Activated CD4-positive, CD25-positive, alpha-beta regulatory T cell (primary cell): ENCODE measurements at places on chromosomes 2 and 18.

- no peak for DNase-seq
Observed at GRCh38 chr2:214376618-214377285, 34.1 kb upstream of the VWC2L start.

- no peak for DNase-seq
Observed at GRCh38 chr2:9654452-9655100, 23.8 kb upstream of the YWHAQ start.

GRCh38 chr18:21826196-21826595 is 85.6 kb downstream of the MIB1 start:
- DNase-seq = no peak

DNA sequence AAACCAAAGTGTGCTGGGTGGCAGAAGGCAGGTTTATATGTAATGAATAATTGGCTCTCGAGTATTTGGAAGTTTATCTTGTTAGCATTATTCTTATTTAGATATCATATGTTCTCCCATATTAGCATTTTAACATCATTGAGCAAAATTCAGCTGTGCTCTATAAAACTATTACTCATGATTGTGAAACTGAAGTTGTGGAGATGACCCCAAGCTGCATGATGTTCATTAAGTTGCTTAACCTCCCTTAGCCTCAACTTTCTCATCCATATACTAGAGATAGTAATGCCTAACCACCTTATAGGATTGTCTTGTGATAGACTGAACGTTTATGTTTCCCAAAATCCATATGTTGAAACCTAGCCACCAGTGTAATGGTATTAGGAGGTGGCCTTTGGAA is 346.3 kb downstream of the SATB2 start:
- DNase-seq = no peak

DNA sequence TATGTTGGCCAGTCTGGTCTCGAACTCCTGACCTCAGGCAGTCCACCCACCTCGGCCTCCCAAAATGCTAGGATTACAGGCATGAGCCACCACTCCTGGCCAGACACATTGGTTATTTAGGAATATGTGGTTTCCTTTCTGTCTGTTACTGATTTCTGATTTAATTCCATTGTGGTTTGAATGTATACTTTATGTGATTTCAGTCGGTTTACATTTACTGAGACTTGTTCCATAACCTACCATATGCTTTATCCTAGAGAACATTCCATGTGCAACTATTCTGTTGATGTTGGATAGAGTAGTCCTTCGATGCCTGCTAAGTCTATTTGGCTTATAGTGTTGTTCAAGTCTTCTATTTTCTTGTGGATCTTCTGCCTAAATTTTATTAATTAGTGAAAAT is 1.6 kb upstream of the CCL20 start:
- DNase-seq = no peak

- no peak for DNase-seq
Observed at GRCh38 chr18:25113566-25113965, 238.4 kb downstream of the ZNF521 start.

GRCh38 chr2:183232161-183232865 is 108.1 kb downstream of the NUP35 start:
- DNase-seq = no peak

GRCh38 chr2:127609818-127610217 is 36.1 kb upstream of the GPR17 start:
- no peak for DNase-seq

- no peak for DNase-seq
Observed at GRCh38 chr2:240368781-240369331, 66.6 kb upstream of the GPC1 start.

DNA sequence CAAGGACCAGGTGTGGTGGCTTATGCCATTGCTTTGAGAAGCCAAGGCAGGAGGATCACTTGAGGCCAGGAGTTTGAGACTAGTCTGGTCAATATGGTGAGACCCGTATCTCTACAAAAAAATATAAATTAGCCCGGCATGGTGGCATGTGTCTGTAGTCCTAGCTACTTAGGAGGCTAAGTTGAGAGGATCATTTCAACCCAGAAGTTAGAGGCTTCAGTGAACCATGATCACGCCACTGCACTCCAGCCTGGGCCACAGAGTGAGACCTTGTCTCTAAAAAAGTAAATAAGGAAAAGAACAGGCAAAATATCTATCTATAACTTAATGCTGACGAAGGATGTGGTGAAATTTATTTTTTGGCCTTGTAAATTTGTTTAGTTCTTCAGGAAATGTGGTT is 78.1 kb downstream of the UGGT1 start:
- DNase-seq = no peak

- no peak for DNase-seq
Observed at GRCh38 chr2:68371581-68371980, 6.5 kb downstream of the PLEK start.

DNA sequence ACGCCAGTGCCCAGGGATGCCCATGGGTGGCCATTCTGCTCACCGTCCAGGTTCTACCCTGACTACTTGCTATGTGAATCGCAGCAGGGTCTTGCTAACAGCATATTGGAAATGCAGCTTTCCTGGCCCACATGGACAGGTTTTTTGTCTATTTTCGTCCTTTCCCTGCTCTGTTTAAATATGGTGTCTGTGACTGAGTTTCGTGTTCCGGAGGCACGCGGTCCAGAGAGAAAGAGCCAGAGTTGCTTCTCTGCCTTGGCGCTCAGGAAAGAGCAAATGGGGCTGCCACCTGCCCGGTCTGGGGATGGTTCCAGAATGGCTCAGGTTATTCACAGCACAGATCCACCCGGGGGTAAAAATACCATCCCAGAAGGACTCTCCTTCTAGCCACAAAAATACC is 456.2 kb downstream of the BCL11A start:
- no peak for DNase-seq

- DNase-seq = no peak
Observed at GRCh38 chr2:43179942-43180341, 46.5 kb downstream of the ZFP36L2 start.

- no peak for DNase-seq
Observed at GRCh38 chr2:141392517-141393213, 738.2 kb downstream of the LRP1B start.

DNA sequence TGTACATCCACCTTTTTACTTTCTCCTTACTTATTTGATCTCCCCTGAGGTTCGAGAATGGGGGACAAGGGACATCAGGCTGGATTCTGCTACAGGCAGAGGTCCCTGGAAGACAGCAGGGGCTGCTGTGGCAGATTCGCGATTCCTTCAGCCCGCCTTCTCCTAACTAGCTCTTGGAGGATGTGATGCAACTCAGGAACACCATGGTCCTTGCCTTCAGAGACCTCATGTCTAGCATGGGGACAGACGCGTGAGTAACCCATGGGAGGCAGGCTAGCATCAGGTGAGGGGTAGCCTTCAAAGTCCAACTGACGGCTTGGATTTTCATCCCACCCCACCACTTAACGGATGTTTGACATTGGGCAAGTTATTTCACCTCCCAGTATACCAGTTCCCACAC is 869 bp upstream of the TCF23 start:
- no peak for DNase-seq

DNA sequence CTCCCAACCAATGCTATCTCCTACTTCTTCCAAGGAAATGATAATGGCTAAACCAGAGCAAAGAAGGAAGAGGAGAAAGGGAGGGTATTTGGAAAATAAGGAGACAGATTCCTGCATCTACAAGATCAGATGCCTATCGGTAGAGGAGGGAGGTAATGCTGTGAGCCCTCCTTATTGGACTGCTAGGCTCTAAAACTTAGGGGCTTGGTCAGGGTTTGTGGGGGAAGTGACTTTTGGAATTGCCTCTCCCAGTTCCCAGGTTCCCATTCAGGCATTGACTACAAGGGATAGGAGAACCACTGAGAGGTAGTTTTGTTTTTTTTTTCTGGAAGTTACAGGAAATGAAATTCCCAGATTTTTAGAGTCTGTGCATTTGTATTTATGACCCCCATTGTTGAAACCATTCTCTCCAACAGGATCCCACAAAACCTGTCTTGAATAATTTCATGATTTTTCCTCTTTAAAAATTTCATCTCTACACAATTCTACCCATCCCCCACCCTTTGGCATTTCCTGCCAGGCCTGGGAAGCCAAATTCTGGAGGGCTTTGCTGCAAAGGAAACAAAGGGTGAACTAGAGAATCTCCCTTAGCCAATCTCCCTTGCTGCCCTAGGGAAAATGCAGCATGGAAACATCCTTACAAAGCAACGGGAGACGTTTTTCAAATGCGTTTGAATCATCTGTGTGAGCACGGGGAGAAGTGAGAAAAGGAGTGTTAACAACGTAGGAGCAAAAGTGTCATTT is 282.1 kb upstream of the EPAS1 start:
- DNase-seq = no peak

GRCh38 chr2:86238354-86238753 is 39.1 kb downstream of the MRPL35 start:
- peak; percentile 12 for DNase-seq

DNA sequence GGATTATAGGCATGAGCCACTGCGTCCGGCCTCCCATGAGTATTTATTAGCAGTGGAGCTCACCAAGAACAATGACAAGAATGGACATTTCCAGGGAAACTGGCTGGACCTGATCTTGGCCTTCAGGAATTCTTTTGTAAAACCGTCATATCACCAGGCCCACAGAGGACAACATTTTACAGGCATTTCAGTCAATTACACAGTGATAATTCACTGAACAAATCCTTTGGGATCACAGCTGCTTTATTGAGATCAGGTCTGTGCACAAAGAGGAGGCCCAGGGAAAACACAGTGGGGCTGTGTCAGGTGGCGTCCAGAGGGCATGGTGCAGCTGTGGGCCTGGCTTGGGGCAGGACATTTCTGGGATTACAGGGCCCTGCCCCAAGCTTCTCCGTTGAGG is 30.1 kb upstream of the GTF2A1L start:
- no peak for DNase-seq
